DMS79 treated with DMSO at 0.1 percent for 48 hours (cell line): ENCODE measurements at places on chromosomes 5 and 9.

- DNase-seq: no peak
Observed at GRCh38 chr9:477193-477592, 262.5 kb downstream of the DOCK8 start.

GRCh38 chr9:101369286-101369685 is 15.5 kb downstream of the BAAT start:
- DNase-seq: no peak

DNA sequence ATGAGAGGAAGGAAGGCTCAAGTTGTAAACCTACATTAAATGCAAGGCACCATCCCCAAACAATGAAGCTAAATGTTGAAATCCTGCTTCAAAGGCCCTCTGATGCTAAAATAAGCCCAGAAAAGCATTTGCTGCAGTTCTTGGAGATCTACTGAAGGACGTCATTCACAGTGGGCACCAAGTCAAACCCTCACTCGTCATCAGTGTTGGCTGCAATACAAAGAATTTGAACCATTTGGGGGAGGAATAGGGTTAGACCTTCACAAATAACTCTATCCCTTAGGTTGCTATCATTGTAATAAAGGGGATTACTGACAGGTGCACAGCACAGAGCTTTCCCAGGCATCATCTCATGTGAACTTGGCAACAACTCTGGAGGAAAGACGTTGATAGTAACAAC is 9.3 kb upstream of the MEGF9 start:
- DNase-seq: no peak

DNA sequence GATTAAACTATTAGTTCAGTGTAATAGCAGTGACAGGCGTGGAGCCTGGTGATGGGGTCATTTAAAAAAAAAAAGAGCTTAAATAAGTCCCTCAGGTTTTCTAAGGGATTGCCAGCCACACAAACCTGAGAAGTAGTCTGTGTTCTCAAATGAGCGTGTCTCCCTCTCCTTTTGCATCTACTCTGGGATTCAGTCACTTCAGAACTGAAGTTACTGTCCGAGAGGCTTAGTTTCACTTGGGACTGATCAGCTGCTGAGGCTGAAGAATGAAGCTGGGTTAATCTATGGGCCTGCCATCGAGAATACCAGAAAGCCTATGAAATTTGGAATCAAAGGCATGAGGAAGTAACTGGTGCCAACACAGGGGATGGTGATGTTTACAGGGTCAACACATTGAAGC is 310.1 kb downstream of the ADAMTS6 start:
- no peak for DNase-seq

DNA sequence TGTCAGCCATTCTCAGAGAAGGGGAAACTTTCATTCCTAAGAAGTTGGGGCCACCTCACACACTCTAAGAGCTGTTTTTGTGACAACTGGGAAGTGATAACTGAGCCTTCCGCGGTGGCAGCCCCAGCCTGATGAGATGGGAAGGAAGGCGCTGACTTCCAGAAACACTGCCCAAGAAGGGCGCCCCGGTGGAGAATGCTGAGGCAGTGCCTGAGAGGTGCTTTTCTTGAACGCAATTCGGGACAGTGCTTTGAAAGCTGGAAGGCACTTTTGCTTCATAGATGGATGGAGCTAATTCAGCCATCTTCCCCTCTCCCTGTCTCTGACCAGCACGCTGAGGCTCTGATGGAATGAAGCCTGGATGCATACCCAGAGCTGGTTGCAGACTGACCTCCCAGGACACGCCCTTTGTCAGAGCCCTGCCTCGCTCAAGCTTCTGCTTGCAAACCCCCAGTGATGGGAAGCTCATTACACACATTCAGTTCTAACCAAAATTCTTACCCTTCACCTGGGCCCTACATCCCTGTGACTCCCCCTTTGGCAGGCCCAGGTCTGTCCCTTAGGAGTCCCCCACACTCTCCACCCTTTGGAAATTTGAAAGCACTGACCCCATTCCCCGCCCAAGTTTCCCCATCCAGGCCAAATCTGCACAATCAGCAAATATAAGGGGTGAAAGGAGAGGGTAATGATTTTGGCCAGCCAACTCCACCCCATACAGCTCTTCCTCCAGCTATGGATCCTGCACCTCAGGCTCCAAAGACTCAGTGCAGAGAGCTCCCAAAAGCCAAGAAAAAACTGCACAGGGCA is 66.6 kb upstream of the SLC25A51 start:
- no peak for DNase-seq

GRCh38 chr5:132291026-132291425 is 3.2 kb upstream of the SLC22A4 start:
- DNase-seq: no peak

DNA sequence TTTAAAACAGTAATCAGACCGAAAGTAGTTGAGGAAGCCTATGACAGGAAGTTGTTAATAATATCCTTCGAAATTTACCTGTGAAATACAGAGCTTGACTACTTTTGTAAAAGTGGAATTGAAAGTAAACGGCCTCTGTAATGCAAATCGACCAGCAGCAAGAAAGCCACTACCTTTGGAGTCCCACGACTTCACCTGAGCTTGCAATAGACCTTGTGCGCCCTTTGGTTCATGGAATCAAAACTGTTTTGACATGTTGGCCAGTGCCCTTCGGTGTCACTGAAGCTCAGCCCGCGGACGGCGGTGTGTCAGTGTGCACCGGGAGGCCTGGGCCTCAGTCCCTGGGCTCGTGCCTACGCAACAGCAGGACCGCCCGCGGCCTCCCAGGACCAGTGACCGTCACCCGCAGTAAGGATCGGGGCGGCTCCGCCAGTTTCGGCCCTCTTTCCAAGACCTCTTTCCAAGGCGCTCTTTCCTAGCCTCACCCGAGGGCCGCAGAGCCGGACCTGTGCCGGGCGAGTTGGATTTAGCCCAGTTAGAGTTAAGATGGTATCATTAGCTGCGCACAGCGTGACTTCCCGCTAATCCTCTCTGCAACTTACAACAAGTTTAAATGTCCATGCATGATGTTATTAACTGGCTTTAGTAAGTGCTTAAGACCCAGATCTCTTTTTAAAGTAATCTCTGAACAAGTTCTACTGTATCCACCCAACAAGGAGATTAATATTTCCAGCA is 223.3 kb downstream of the MEF2C start:
- DNase-seq: no peak

DNA sequence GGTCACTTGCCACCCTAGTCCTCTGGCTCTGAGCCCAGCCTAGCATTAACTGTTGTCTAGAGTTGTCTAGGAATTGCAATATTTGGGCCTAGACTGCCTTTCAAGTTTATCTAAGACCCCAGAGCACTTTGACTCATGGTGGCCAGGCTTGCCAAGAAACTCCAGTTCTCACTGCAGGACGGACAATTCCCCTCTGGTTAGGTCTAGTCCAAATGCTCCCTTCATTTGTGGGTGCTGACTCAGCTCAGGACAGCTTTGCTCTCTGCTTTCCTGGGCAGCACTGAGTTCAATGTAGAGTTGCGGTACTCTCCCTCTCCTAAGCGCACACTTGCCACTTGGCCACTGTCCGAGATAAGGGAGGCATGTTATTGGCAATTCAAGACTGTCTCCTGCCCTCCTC is 619.4 kb downstream of the TLE1 start:
- DNase-seq: no peak

GRCh38 chr9:110691002-110691549 is 22.5 kb downstream of the MUSK start:
- DNase-seq: no peak

- DNase-seq: no peak
Observed at GRCh38 chr5:13003457-13003856, 941.0 kb downstream of the DNAH5 start.

- DNase-seq: no peak
Observed at GRCh38 chr9:36892279-36892678, 141.8 kb downstream of the PAX5 start.

DNA sequence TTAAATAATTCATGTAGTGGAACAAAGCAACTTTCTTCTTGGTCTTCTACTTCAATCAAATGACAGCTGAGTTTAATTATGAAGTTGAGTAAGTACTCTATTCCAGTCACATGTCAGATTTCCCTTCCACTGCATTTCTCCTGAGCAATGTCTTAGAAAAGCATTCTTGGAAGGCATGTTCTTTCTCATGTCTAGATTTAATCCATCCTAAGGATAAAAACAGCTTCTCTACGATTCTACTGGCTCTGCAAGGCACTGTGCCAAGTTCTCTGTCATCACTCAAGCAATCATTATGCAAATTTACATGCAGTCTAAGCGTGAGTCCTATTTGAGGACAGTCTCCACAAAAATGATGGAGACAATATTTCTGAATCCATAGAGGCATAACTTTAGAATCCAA is 142.4 kb downstream of the YIPF5 start:
- DNase-seq: peak; percentile 43

- DNase-seq: no peak
Observed at GRCh38 chr5:179055436-179055835, 4.7 kb upstream of the ZNF354C start.

DNA sequence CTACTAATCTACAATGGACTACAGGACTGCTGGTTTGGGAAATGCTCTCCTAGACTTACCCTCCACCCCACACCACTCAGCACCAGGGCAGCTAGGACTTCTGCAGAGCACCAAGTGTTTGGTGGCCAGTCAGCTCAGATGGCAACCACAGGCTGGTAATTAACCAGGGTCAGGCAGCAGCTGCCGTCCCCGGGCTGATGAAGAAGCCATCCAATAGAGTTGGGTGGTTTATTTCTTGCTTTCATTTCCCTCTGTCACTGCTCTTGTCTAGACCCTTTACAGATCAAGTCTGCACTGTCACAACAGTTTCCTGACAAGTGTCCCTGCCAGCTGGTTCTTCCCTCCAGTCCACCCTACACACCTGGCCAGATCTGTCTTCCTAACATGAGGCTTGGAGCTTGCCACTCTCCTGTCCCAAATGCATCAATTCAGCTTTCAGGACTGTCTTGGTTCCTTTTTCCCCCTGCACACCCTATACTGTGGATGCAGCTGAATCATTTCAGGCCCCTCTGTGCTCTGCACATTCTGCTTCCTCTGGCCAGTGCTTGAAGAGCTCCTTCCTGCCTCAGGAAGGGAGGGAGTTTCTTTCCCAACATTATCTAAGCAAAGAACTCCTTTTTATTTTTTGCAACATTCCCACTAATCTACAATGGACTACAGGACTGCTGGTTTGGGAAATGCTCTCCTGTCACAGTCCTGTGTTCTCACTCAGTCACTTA is 30.2 kb upstream of the HSPA9 start:
- no peak for DNase-seq

- DNase-seq: no peak
Observed at GRCh38 chr9:137970686-137971476, 93.3 kb downstream of the CACNA1B start.

GRCh38 chr5:58009754-58010153 is 450.1 kb downstream of the PLK2 start:
- DNase-seq: no peak

DNA sequence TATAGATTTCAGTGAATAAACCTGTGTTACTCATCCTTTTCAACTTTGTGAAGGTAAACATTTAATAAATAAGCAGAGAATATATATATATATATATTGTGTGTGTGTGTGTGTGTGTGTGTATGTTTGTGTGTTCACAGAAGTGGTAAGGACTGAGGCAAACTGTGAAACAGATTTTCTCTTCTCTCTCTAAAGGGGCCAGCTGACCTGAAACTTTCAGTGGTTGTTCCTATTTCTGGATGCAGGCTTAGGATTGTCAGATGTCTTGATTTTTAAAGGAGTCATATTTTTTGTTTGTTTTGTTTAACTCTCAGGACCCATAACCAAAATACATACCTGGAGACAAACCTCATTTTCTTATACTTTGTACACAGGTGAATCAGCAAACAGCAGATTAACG is 714.9 kb upstream of the MEF2C start:
- no peak for DNase-seq

GRCh38 chr9:90844326-90844725 is 42.7 kb downstream of the SYK start:
- DNase-seq: no peak

- DNase-seq: no peak
Observed at GRCh38 chr9:86735772-86736458, 211.4 kb downstream of the GAS1 start.

GRCh38 chr5:68872088-68872839 is 221.6 kb upstream of the SLC30A5 start:
- no peak for DNase-seq

DNA sequence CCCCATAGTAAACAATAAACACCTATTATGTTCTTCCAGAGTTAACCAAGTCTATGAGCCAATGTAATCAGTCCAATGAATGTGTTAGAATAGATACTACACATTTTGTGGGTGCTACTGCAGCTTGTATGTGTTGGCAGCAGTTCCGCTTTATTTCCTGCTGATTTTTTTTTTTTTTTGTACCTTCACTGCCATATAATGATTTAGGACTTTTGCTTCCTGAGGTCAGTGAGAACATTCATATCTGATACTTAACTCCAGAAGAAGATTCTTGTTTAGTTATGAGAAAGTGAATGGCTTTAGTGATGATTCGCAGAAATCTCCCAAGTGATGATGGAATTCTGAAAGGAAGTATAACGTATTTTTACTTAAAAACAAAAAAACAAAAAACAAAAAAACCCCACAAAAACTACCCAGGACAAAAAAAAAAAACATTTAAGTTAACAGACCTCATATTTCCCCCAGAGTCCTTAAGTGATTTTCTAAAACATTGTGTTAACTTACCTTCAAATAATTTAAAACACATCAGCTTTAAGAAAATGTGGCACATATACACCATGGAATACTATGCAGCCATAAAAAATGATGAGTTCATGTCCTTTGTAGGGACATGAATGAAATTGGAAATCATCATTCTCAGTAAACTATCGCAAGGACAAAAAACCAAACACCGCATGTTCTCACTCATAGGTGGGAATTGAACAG is 24.7 kb upstream of the LMNB1 start:
- DNase-seq: no peak

DNA sequence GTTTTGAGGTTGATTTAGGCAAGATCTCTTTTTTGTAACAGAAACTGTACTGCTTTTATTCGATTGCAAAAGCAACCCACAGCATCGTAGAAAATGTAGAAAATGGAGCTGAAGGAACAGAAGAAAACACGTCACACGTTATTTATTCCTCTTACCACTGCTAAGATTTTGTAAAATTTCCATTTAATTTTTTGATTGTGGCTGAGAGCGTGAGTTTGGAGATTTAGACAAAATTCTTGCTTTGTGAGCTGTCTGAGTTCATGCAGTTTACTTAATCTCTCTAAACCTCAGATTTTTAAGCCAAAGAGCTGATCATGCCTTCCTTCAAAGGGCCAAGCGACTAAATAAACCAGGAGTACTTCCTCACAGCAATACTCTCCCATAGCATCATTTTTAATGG is 24.8 kb downstream of the DPYSL3 start:
- no peak for DNase-seq

DNA sequence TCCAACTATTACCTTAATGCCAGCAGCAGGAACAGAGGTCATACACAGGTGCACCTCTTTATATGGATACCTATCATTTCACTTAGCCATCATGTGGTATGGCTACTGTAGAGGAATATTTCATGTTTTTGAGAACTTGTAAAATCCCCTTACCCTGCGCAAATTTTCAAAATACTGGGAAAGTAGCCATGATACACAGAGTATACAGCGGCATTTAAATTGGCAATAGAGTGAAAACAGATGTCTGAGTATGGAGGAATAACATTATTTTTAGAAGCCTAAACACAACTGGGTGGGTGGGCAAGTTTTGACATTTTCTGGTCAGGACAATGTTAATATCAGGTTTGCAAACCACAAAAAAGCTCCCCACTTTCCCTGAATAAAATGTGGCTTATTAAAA is 109.5 kb downstream of the SMIM23 start:
- DNase-seq: no peak
